Chondrocyte (in vitro differentiated cells): ENCODE measurements at places on chromosomes 12 and 14.

DNA sequence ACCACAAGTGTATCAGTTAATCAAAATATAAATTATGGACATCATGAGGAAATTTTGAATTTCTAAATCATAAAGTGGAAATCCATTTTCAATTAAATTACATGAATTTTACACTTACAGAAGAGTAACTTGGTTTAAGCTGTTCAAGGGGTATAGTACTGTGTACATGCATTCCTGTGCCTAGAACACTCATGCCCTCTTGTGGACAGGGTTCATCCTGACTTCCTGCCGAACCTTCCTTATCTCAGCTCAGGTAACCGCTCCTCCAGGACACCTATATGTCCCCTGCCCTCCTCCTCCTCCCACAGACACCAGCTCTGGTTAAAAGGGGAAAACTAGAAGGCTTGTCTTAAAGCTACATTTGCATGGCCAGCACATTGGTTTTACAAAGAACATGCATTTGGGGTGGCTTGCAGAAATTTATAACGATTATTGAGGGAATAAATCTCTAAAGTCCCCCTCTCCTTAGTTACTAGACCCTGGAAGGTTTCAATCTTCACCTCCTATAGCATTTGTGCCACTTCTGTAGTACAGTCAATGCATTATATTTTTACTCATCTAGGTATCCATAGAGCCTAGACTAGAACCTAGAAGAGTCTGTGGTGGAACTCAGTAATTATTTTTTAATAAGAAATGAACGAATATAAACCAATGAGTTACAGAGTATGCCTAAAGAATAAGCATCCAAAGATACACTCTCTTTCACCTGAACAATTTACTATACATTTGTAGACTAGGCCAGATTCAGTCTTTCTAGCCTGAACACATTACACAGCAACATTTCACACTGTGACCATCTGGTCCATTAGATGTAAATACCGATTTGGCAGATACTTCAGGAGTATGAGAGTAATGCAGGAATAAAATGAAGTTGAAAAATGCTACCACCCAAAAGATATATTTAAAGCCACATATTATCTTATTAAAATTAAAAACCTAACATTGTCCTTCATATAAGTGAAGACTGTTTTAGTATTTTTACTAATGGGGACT, 345.6 kb downstream of the PAWR start:
- DNase-seq: no peak

- DNase-seq: no peak
Measured at GRCh38 chr12:85872497-85873091, 1.5 kb upstream of the NTS start.

- DNase-seq: no peak
Measured at GRCh38 chr14:69713993-69714679, 52.8 kb upstream of the SRSF5 start.

DNA sequence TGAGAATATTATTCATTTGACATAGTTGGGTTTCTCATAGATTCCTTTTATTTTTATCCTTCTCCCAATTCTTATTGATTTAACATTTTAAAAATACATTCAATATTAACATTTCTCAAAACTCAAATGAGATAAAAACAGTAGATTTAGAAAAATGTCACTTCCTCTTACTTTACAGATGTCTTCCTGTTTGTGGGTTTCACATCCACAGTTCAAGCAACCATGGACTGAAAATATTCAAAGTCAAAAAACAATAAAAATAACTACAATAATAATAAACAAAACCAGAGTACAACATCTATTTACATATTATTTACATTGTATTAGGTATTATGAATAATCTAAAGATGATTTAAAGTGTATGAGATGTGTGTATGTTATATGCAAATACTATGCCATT, 111.3 kb upstream of the SLC16A7 start:
- DNase-seq: no peak

GRCh38 chr14:63709589-63709988, 18.3 kb downstream of the SGPP1 start:
- DNase-seq: no peak

GRCh38 chr14:77158175-77158881, 16.7 kb upstream of the ZDHHC22 start:
- no peak for DNase-seq

- no peak for DNase-seq
Measured at GRCh38 chr12:119689935-119690500, 22.1 kb downstream of the PRKAB1 start.

GRCh38 chr14:72876005-72876709, 17.7 kb downstream of the DPF3 start:
- no peak for DNase-seq

GRCh38 chr14:96826818-96827217, 29.6 kb downstream of the VRK1 start:
- DNase-seq: no peak

DNA sequence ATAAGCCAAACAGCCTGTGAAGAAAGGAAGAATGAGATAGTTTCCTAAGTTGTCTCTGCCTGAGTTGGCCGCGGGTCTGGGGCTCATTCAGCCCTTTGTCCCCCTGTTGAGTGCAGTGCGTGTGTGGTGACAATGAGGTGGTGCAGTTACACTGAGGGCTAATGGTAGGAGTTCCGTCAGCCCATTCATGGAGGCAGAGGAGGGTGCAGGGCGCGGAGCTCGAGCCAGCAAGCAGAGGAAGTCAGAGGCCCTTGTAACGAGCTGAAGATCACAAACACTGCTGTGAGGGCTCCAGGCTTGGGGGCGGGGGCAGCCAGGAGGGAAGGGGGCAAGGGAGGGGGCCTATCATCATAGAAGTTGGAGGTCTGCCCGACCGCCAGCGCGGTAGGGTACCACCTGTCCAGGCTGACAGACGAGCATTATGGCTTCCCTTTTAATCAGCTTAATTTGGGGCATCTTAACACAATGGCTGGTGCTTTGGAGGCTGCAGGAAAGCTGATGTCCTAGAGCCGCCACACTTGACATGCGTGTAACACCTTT, 20.5 kb downstream of the CCND2 start:
- no peak for DNase-seq

- DNase-seq: no peak
Measured at GRCh38 chr12:19223695-19224094, 94.2 kb downstream of the PLEKHA5 start.

GRCh38 chr14:89435892-89436656, 19.0 kb upstream of the FOXN3 start:
- no peak for DNase-seq

GRCh38 chr14:75493592-75494087, 28.6 kb upstream of the BATF start:
- DNase-seq: no peak

DNA sequence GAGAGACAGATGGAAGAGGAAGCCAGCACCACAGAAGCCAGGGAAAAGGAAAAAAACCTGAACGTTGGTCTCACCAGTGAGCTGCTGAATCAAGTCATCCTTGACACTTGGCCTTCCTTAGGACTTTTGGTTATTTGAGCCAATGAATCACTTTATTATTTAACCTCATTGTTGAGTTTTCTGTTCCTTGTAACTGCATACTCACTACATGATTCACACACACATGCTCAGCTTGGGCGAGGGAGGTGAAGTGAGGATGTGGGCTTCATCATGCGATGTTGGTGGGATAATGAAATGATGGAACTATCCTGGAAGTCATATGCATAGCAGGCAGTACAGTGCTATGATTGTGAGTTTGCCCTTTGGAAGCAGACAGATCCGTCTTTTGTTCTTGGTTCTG, 40.6 kb upstream of the RPH3A start:
- DNase-seq: no peak

DNA sequence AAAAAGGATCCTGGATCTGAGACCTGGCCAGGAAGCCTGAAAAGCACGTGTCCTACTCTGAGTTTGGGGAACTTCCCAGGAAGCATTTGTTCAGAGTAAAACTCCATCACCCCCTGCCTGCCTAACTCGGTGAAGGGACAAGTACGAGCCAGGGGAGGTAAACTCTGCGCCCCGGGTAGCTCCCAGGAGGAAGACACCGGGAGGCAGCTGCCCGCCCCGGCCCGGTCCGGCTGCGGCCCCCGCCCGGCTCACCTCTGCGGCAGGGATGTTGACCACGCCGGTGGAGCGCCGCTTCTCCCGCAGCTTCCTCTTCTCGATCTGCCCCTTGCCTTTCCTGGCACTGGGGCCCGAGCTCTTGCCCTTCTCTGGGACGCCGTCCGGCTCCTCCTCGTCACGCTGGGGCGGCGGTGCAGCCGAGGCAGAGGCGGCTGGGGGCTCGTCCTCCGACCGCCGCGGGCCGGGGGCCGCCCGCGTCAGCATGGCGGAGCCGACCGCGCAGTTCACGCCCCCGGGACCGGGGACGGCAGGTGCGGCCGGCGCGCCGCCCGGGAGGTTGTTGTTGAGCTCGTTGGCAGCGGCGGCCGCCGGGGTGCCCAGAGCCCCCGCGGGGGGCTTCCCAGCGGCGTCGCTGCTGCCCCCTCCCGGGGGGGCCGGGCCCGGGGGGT, 1.2 kb downstream of the PAWR start:
- no peak for DNase-seq

- DNase-seq: no peak
Measured at GRCh38 chr12:18222699-18223098, 38.6 kb upstream of the PIK3C2G start.

DNA sequence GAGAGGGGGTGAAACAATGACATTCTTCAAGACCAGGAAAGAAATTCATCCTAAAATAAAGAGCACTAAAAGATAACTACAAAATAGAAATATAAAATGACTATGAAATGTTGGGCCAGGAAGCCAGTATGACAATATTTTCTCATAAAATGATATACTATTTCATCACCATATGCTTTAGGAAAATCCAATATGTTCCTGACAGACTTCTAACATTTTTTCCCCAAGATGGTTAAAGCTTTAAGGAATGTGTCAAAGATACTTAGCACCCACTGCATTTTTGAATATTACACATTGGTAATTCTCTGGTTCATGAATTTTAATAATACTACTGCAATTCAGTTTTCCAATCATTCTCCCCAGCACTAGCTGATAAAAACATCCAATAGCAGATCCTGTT, 87.7 kb upstream of the PLEKHG7 start:
- DNase-seq: no peak

GRCh38 chr12:82593901-82594396, 92.8 kb upstream of the TMTC2 start:
- DNase-seq: no peak
